Posterior cingulate gyrus (tissue), 11 donors: ENCODE measurements at places on chromosomes 1 and 21.

DNA sequence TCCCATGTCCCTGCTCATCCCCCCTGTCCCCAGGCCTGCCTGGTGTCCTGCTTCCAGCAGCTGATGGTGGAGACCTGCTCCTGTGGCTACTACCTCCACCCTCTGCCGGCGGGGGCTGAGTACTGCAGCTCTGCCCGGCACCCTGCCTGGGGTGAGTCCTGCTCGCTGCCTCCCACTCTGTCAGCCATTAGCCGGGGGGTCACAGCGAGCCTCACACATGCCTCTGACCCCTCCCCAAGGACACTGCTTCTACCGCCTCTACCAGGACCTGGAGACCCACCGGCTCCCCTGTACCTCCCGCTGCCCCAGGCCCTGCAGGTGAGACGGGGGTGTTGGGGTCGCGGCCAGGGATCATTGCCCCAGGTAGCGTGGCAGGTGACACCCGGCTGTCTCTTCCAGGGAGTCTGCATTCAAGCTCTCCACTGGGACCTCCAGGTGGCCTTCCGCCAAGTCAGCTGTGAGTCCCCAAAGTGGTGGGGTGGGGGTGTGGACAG lies 10.0 kb downstream of the SCNN1D start:
- DNase-seq, result no peak

DNA sequence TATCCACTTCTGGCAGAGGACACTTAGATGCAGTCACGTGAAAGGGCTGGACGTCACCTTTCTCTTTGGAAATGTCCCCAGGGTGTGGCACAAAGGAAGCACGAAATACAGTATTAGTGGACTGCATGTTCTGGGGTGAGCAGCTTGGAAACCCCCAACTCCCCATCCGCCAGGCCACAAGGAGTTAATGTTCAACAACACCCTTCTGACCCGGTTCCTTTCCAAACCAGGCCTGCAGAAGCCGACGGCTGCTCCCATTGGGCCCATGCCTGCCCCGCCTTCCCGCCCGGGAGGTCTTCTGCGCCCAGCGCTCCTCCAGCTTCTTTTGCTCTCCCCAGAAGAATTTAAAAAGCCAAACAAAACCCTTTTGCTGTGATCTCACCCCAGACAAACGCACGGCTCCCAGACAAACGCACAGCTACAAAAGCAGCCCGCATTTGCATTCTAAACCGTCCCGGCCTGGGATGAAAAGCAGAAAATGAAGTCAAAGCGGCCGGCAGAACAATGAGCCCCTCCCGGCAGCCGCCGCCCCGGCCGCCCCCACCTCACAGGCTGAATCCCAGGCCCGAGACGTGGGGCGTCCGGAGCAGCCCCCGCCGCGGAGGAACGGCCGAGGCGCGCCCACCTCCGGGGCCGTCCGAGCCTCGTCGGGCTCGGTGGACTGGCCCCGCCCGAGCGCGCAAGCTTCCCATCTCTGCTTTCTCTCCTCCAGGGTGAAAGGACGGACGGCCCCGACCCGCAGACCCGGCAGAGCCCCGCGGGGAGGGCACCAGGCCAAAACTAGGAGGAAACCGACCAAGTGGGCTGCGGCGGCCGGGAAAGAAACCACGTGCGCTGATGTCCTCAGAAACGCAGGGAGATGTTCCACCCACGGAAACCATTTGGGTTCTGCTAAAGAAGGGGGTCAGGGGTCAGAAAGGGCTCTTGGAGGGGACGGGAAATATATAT lies 101.9 kb downstream of the PLPP3 start:
- peak; percentile 85 for DNase-seq

DNA sequence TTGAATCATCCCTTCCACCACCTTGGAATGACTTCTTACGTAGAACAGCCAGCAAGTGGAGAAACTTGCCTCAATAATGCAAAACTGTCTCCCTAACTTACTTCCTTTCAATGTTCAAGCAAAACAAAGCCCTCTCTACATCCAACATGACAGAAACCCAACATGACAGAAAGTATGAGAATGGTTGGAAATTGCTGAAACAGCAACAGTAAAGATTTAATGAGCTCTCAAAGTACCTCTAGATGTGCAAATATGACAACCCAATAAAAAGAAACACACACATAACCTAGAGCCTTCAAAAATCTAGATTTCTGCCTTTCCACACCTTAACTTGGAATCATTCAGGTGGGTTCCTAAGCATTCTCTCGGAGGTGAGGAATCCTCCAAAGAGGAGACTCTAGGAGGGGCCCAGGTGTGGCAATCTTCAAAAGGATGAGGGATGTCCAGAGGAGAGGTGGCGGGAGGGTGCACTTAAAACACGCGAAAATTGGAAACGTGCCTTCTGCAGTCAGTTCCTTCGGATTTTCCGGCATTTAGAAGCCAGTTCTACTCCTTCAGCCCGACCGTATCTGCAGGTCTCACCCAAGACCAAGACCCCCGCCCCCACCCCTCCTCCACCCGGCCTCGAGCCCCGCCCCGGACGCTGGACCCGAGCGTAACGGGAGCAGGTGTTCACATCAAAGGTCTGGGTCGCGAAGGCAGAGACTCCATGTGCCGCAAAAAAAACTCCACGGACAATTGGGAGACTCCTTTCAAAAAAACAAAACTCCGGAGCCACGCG lies 996 bp upstream of the MGST3 start:
- DNase-seq, result no peak

GRCh38 chr1:109849655-109850054 lies 61.0 kb upstream of the CSF1 start:
- DNase-seq, result no peak

DNA sequence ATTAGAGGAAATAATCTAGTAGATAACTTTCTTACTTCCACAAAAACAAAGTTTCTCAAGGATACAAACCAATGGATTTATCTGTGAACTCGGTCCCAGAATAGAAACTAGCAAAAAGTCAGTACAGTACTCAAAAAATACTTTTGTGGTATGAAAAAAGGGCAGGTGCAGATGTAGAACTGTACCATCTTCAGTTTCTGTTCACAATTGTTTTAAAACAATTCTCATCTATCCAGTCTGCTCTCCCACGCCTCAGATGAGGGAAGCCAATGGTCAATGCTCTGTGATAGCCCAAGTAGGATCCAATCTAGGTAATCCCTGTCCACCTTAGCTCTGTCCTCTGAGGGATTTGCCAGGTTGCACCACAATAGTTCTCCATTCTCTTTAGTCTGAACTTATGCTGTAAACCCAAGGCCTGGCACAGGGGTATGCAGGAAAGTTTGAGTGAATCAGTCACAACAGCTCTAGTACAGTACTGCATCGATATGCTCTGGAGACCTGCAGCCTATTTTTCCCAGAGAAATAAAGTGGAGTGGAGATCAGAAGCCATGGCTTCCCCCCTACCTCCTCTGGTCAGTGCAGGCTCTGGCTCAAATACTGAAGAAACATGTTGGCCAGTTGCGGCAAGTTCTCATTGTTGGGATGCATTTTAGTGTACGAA lies 1.4 kb downstream of the KTI12 start:
- DNase-seq, result no peak

- no peak for DNase-seq
Observed at GRCh38 chr1:167288390-167289074, 67.8 kb downstream of the POU2F1 start.

DNA sequence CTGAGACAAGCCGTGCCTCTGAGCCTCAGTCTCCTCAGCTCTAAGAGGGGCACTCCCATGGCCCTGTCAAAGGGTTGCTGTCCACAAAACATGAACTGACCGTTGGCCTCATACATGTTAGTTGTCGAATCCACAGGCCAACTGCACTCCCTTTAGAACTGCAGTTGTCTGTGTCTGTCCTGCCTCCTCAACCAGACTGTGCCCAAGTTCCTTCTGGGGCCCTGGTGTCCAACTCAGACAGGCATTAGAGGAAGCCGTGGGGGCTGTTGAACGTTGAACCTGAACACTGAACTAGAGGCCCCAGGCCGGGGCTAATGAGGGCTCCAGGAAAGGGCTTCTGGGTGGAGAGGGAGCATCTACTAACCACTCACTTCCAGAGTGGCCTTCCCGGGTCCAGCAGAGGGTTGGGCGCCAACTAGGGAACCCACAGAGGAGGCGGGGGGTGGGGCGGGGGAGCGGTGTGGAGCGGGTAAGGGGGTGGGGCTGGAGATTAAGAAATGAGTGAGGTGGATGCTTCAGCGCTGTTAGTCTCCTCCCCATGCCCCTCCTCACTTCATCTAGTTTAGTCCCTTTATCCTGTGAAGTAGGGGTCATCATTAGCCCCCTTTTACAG lies at the start of gene RAB42:
Gene RAB42, plus strand, starts transcription at position 558 of the 613 bp plus-strand sequence. CDS start 247 bp downstream, outside the sequence.
- DNase-seq, result no peak

- no peak for DNase-seq
Observed at GRCh38 chr1:41072051-41072450, 50.5 kb upstream of the SLFNL1 start.

- DNase-seq, result no peak
Observed at GRCh38 chr21:15514073-15514946, 215.5 kb upstream of the USP25 start.

GRCh38 chr1:2468041-2468472 lies 8.0 kb upstream of the PLCH2 start:
- DNase-seq, result no peak

DNA sequence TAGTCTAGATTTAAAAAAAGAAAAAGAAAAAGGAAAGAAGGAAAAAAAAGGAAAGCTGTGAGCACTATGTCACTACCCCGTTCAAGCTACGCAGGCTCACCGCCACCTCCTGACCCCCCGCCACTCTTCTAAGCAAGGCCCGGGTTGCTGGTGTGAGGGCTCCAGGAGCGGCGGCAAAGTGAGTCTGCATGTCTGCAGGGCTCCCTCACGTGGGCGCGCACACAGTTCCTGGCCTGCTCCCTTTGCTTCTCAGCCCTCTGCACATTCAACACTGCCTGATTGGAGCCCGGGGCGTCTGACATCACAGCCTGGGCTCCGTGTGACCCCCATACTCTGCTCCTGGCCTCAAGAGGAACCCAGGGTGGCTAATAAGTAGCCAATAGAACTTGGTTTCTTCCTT lies 81.4 kb upstream of the TLR5 start:
- peak; percentile 50 for DNase-seq

GRCh38 chr21:35563885-35564451 lies 496.4 kb downstream of the SETD4 start:
- no peak for DNase-seq

DNA sequence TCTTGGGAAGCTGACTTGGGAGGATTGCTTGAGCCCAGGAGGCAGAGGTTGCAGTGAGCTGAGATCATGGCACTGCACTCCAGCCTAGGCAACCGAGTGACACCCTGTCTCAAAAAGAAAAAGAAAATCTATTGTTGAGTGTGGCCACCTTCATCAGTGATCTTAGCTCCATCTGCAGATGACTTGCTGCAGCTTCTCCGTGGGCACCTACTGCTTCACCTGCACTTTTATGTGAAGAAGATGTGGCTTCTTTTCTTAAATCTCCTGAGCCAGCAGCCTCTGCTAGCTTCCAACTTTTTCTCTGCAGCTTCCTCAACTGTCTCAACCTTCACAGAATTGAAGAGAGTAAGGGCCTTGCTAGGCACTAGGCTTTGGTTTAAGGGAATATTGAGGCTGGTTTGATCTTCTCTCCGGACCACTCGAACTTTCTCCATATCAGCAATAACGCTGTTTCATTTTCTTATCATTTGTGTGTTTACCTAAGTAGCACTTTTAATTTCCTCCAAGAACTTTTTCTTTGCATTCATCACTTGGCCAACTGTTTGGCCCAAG lies 28.0 kb downstream of the AGPAT3 start:
- no peak for DNase-seq

DNA sequence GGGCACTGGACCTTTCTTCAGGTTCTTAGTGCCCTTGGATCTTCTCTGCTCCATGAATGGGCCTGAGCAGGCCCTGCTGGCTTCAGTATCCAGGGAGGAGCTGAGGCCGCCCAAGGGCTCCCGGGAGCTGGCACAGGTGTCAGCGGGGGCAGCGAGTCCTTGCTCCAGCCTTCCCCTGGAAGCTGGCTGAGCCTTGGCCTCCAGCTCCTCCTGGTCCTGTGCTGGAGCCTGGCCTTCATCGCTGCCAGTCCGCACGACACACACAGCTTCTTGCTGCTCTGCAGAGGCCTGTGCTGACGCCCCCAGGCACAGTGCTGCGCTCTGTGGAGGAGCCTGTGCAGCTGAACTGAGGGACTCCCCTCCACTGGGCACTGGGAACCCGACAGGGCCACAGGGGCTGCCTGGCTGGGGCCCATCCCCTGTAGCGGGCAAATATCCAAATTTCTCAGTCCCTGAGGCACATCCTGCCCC lies 1.7 kb downstream of the SPOCD1 start:
- no peak for DNase-seq

DNA sequence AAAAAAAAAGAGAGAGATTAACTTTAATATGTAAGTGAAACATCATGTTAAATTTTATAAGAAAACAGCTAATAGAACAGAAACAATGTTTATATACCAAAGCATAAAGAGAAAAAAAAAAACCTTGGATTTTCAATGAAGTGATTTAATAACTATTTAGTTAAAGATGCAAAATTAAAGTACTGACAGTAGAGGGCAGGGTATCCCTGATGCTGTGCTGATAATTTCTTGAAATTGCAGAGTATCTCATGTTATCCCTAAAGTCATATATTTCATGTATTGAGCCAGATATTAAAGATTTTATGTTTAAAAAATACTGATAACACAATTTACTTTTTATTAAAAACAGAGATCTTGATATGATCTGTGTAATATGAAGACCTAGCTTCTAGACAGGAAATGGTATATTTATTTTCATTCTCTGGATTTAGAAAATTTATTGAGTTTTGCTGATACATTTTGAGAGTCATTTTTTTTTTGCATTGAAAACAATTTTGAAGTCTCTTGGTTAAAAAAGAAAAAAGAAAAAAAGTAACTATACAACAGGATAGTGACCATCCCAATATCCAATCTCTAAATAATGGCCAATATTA lies 273.2 kb downstream of the USP25 start:
- no peak for DNase-seq

GRCh38 chr1:232905331-232906034 lies 44.9 kb upstream of the NTPCR start:
- no peak for DNase-seq

DNA sequence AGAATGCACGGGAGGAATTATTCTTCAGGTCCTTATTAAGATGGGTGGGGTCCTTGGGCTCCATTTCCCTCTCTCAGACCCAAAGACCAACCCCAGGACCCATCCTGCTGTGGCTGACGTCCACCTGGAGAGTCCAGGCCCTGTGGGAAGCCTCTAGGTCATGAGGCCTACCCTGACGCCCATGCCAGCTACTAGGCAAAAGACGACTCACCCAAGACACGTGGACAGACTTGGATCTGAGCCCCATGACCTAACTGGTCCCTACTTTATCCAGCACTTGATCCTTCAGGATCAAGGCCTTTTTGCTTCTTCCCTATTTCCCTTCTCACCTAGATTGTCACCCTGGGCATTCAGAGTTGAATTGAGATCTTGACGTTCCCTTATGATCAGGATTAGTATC lies 56.0 kb upstream of the CASZ1 start:
- DNase-seq, result no peak

DNA sequence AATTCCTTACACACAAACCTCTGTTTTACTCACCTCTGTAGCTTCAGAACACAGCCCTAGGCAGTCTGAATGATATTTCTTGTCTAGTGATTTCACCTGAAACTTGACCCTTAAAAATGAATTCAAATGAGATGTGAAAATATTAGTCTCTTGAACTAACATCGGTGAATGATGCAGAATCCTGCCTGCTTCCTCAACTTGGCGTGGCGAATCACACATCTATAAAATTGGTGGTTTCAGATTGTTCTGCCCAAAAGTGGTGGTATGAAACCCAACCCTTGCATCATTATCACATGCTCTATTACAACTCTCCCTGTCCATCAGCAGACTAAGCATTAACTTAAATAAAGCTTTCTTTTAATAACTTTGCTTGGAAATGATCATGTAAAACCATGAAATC lies 26.9 kb upstream of the C1orf21 start:
- DNase-seq, result no peak

GRCh38 chr1:9553736-9554144 lies 14.5 kb downstream of the SLC25A33 start:
- no peak for DNase-seq

GRCh38 chr1:91283421-91283726 lies 121.3 kb downstream of the HFM1 start:
- DNase-seq, result no peak
